Renal pelvis (tissue), 12 donors: ENCODE measurements at places on chromosomes 16 and 17. TPM values are rescaled to one million over a fixed set of nuclear protein-coding genes. Genes with fewer than 3 reads are reported as not detected.

The MARF1 gene
- polyA plus RNA-seq = 66.6 TPM

GRCh38 chr17:7880076-7880868 lies 8.3 kb upstream of the CHD3 start:
- DNase-seq = no peak

- no peak for DNase-seq
Measured at GRCh38 chr17:70642059-70642458, 472.7 kb downstream of the KCNJ2 start.

DNA sequence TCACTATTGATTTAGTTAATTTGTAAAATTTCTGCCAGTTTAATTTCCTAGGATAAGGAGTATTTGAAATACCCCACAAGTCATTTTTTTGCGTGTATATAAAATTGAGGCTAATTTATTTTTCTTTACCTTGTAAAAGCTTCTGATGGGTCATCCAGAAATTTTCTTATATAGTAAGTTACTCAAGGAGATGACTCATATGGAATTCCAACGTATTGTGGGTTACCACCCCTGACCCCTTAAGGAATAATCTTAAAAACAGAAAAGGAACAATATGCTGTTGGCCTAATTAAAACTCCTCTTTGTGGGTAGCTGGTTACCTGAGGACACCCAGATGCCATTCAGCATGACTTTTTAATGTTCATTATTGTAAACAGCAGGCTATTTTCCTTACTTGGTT lies 13.6 kb downstream of the HEATR6 start:
- no peak for DNase-seq

- no peak for DNase-seq
Measured at GRCh38 chr16:57707331-57707730, 12.7 kb downstream of the DRC7 start.

GRCh38 chr16:66287416-66287815 lies 79.1 kb upstream of the CDH5 start:
- no peak for DNase-seq
